Muscle of arm (tissue), 14 donors: ENCODE measurements at places on chromosomes 1 and 21. TPM values are rescaled to one million over a fixed set of nuclear protein-coding genes. Genes with fewer than 3 reads are reported as not detected.

DNA sequence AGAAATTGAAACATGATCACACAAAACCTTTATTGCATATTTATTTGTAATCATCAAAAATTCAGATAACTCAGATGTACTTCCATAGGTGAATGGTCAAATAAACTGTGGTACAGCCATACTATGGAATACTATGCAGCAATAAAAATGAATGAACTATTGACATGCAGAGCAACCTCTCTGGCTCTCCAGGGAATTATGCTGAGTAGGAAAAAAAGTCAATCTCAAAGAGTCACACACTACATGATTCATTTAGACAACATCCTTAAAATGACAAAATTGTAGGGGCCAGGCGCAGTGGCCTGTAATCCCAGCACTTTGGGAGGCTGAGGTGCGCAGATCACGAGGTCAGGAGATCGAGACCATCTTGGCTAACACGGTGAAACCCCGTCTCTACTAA is 104.0 kb downstream of the TPR start:
- no peak for DNase-seq

- no peak for DNase-seq
These were observed 60.1 kb upstream of the FAM89A start for GRCh38 chr1:231099996-231100767.

GRCh38 chr1:21681426-21681825 is 12.3 kb upstream of the RAP1GAP start:
- no peak for DNase-seq

SPRR3 gene
- polyA plus RNA-seq, result 71.9 TPM

GJB5 gene
- 2.4 TPM for polyA plus RNA-seq

RCC1 gene
- polyA plus RNA-seq, result not detected

DNA sequence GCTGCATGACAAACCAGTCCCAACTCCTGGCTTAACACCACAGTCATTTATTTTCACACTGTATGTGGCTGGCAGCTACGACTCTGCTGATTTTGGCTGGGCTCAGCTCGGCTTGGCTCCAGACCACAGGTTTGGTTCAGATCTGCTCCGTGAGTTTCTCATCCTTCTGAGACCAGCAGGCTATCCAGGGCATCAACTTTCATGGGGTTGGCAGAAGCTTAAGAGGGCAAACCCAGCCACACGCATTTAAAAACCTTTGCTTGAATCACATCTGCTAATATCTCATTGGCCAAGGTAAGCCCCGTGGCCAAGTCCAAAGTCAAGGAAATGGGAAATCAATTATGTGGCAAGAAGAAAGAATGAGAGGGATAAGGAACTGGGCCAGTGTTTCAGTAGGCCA is 574.2 kb downstream of the MATN1 start:
- DNase-seq, result no peak

ADGRL4 gene
- 18.9 TPM for polyA plus RNA-seq

GRCh38 chr1:248852481-248853405 is 6.1 kb downstream of the ZNF692 start:
- DNase-seq, result no peak

DNA sequence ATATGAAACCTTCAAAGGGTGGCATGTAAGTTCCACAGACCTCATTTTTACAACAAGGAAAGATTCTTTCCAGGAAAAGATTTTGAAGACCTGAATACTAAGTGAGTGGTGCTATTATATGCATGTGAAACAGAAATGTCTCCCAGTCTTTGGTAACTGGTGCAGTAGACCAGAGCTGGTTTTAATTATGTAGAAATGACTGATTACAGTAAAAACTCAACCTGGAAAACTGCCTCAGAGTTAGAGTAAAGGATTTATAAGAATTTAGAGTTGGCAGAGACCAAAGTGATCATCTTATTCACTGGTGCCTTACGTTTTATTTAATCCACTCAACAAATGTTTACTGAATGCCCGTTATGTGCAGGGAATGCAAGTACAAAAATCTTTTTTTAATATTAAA is 30.2 kb upstream of the LRRC8D start:
- DNase-seq, result no peak

- no peak for DNase-seq
These were observed 163.9 kb downstream of the GABPA start for GRCh38 chr21:25898671-25899070.

NHLH1 gene
- 0.40 TPM for polyA plus RNA-seq

DNA sequence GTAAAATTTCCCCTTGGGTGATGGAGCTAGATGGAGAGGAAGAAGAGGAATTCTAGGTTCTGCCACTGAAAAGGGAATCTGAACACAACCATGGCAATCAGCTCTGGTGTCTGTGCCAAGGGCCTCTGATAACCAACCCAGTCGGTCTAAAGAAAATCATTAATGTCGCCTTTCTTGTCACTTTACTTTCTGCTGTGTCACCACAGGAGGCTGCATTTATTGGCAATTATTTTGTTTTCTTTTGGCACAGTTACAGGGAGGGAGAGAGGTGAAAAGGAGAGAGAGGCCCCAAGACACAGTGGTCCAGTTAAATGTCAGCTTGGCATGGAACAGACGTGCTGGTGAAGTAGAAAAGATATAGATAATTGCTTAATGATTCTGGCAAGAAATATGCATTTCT is 287.0 kb downstream of the ASTN1 start:
- DNase-seq, result no peak

- DNase-seq, result no peak
These were observed 54.6 kb downstream of the CDC7 start for GRCh38 chr1:91555074-91555730.

PLA2G2A gene
- 1.5 TPM for polyA plus RNA-seq

DNA sequence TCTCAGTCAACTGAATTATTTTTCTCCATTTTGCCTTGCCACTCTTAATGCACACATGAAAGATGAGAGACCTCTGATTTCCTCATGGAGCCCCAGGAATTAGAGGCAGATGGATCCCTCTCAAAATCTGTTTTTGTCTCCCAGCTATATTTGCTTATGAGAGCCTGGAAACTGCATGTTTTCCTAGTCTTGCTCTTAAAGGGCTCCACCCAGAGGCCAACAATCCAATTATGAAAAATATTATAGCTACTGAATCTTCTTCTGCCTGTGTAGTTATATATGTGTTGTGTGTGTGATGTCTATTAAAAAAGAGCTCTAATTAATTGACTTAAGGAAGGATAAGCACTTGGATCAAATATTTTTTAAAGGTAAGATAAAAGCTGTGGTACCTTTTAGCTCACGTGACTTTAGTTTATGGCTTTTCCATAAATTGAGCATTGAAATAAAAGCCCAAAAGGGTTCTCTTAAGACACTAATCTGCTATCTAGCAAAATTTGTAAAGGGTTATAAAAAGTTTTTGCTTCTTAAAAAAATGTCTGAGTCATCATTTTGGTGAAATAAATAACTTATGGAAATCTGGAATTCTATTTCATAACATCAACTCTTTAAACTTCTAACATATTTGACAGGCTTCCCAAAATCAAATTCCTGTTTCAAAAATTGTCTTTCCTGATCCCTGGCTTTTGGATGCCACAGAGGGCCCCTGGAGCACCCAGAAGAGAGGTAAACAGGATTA is 31.2 kb upstream of the TSPEAR start:
- no peak for DNase-seq

TRIM58 gene
- 7.8 TPM for polyA plus RNA-seq

- DNase-seq, result no peak
These were observed 149.6 kb downstream of the SEC16B start for GRCh38 chr1:177820213-177820612.

TMEM82 gene
- polyA plus RNA-seq, result not detected

DNA sequence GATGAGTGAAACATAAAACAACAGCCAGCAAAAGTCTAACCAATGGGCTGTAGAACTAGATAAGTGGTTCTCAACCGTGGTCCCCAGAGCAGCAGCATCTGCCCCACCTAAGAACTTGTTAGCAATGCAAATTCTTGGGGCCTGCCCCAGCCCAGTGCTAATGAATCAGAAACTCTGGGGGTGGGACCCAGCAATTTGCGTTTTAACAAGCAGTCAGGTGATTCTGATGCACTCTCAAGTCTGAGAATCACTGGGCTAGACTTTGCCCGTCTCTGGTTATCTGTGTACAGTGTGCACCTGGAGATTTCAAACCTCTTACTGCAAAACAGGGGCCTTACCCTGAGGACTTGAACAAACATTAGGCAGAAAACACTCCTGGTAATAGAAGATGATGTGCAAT is 66.5 kb downstream of the PLXNA2 start:
- DNase-seq, result no peak

GUCA2B gene
- not detected for polyA plus RNA-seq

PGLYRP4 gene
- polyA plus RNA-seq, result not detected

SLAMF6 gene
- polyA plus RNA-seq, result not detected

LORICRIN gene
- polyA plus RNA-seq, result not detected

DNA sequence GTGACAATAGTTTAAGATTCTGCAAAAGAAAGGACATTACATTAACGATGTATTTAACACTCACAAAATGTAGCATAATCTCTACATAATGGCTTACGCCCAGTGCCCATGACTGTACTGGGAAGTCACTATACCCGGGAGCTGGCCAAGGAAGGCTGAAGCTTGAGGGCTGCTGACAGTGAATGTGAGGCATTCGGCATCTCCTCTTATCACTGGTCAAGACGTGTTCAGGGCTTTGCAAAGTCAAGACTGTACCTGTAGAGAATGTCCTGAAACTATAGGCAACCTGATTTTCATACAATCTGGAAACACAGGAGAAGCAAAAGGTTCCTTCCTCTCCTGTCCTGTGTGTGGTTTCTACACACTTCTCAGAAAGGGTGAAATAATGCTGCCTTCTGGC is 12.7 kb upstream of the IFNGR2 start:
- no peak for DNase-seq

OR14K1 gene
- not detected for polyA plus RNA-seq

- no peak for DNase-seq
These were observed 3.5 kb upstream of the RAP1A start for GRCh38 chr1:111615870-111616715.

- DNase-seq, result no peak
These were observed 239.7 kb upstream of the KCNK2 start for GRCh38 chr1:214842856-214843255.

BROX gene
- polyA plus RNA-seq, result 27.0 TPM

DNM3 gene
- polyA plus RNA-seq, result not detected

- no peak for DNase-seq
These were observed 31.0 kb downstream of the IL12RB2 start for GRCh38 chr1:67338642-67339041.

CLDN19 gene
- 1.4 TPM for polyA plus RNA-seq

GRCh38 chr1:156490401-156491032 is 10.1 kb downstream of the MEF2D start:
- no peak for DNase-seq

DNA sequence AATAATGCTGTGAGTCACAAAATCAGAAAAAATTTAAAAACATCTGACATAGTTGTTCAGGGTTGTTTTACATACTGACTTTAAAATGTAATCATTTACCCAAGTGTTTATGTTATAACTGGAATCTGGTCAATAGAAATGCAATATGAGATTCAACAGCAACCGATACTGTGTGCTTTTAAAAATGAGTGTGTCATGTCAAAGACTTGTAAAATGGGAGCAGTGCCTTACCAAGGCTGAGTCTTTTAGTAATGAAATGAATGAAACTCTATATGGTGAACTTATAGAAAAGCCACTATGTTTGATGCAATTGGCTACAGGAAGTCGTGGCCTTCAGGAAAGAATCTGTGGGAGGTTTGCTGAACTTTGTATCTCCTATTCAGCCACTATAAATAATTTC is 570.2 kb downstream of the DPYD start:
- no peak for DNase-seq

SH2D1B gene
- polyA plus RNA-seq, result 0.50 TPM

SLAMF7 gene
- polyA plus RNA-seq, result 0.48 TPM

GRCh38 chr1:216892581-216893160 is 169.4 kb upstream of the ESRRG start:
- no peak for DNase-seq

DNA sequence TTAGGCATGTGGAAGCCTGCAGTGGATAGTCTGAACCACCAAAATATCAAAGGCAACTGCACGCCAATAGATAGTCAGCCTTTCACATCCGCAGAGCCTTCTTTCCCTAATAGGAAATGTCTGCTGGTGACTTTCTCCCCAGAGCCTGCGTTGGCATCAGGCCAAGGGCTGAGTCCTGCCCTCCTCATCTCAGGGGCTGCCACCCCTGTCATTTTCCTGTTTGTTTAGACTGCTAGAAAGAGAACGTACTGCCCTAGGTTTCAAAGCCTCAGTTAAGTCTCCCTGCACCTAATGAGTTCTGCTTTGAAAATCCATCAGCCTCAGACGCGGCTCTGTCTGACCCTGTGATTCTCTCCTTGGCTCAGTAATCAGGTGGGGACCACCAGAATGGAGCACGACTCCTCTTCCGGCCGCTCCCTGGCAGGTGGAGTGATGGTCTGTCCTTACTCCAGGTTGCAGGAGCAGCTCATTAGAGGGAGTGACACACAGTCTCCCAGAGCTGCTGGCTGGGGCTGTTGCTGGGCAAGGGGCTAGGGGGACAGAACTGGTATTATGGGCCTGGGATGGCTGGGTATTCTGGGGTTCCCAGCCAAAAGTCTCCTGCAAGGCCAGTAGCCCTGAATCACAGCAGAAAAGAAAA is 27.3 kb downstream of the STUM start:
- no peak for DNase-seq

GRCh38 chr1:91724231-91724630 is 161.7 kb downstream of the TGFBR3 start:
- DNase-seq, result no peak

DNA sequence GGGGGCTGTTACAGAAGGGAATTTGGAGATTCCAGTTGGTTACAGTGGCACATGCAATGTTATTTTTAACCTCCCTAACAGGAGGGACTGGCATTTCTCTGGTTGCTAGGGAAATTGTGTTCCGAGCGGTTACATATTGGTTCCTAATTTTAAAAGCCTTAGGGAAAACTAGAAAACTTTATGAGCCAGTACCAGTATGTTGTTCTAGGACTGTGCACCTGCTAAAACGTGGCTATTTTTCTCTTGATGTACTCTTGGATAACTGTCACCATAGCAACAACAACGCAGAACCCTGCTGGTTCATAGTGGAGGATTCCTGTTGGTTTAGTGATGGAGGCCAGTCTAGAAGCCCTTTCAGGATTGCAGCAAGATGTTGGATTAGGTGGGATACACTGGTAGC is 68.9 kb upstream of the PGBD5 start:
- DNase-seq, result no peak

DNA sequence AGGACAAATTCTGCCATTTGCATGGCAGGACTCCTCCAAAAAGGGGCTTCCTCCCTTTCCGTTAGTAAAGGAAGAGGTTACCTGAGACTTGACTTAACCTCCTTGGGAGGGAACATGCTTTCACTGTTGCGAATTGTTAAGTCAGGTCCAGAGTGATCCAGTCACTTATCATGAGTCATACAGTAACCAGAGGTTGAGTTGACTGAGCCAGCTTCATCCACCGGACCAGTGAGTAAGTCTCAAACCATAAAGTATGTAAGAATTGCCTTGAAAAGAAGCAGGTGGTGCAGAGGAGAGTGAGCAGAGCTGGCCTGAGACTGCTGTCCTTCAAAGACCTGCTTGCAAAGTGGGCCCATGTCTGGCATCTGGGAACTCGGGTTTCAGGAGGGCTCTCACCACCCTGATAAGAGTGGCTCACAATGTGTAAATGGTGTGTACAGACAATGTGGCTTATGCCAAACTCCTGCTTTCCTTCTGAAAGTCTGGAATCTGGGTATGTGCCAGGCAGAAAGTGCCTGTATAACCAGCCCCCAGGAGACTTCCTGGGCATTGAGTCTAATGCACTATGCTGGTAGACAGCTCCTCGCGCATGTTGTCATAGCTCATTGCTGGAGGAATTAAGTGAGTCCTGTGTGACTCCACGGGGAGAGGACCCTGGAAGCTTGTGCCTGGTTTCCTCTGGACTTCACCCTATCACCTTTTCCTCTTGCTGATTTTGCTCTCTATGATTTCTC is 84.3 kb upstream of the KLHDC7A start:
- no peak for DNase-seq

MIXL1 gene
- 0.46 TPM for polyA plus RNA-seq
